ENCODE measurements at places on chromosomes 7 and 10.

GRCh38 chr7:5064391-5065106, 18.9 kb downstream of the RBAK start:
- DNase-seq, result no peak

GRCh38 chr10:30093303-30093950, 34.0 kb upstream of the JCAD start:
- DNase-seq, result no peak

DNA sequence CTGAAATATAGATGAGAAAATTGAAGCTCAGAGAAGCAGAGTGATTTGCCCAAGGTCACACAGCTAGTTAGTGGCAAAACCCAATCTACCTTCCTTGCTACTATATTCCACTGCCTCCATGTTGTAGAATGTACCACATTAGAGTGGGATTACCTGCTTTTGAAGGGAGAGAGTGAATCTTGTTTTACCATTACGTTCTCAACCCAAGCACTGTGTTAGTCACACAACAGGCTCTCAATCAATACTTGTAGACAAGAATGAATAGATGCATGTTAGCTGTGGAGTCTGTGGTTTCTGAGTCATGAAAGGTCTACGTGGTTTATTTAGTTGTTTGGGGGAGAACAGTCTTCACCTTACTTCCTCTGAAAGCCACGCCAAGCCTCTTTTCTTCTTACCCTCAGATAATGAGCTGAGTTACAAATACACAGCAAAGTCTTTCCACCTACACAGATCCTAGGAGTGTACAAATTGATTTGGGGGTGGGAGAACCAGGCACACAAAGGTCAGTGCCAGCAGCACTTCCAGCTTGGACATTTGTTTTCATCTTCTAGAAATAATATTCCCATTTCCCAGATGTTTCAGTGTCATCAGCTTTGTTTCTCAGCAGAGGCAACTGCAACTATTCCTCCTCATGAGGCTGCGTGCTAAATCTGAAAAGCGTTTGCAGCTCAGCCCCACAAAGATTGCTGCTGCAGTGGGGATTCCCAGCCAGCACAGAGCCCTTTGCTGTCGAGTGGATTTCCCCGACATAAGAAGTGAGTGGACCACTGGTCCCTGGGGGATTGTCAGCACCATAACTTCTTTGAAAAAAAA, 71.5 kb upstream of the ADO start:
- DNase-seq, result no peak

DNA sequence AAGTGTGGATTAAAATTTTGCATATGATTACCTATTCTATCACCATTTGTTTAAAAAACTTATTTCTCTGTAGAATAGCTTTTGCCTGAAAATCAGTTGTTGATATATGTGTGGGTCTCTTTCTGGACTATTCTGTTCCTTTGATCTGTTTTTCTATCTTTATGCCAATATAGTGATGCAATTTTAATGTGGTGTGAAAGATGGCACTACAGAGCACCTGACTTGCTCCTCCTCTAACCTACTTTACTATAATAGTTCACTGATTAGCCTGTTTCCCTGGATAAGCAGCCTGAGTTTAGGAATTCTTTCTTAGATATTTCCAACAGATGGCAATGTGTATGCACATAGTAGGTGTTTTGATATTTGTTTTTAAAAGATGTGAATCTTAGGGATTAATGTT, 294.5 kb downstream of the AUTS2 start:
- DNase-seq, result no peak

DNA sequence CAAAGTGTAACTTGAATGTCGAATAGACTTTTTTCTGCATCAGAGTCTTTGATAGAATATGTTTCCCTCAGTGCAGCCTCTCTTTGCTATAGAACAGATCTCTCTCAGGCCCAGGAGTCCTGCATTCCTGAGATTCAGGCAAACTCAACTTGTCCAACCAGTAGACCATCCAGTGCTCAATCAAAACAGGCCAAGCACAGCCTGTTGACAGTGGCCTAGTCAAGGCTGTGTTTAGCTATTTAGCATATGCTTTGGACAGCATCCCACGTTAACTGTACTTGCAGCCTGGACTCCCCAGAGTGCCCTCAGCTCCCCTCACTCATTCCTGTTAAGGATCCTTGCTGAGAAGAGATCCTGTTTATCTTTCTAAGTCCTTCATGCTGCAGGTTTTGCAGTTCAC, 16.3 kb downstream of the OR6V1 start:
- DNase-seq, result no peak

GRCh38 chr10:50885097-50885859, at the start of gene A1CF:
Gene A1CF, minus strand, starts transcription at chr10:50885627. Its CDS starts 25,687 bp downstream, at chr10:50859940.
- DNase-seq, result no peak

DNA sequence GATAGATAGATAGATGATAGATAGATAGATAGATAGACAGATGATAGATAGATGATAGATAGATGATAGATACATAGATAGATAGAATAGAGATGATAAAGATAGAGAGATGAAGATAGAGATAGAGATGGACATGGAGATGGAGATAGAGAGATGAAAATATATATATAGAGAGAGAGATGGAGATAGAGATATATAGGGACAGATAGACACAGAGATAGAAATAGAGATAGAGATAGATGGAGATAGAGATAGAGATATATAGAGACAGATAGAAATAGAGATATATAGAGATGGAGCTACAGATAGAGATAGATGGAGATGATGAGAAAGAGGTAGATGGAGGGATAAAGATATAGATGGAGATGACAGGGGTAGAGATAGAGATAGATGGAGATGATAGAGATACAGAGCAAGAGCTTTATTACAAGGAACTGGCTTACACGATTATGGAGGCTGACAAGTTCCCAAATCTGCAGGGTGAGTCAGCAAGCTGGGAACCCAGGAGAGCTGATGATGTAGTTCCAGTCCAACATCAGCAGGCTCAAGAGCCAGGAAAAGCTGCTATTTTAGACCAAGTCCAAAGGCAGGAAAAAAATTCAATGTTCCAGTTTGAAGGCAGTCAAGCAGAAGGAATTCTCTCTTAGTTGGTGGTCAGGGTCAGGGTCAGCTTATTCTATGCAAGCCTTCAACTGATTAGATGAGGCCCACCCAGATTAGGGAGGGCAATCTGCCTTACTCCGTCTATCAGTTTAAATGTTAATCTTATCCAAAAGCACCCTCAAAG, 37.1 kb downstream of the CAV1 start:
- DNase-seq, result no peak

DNA sequence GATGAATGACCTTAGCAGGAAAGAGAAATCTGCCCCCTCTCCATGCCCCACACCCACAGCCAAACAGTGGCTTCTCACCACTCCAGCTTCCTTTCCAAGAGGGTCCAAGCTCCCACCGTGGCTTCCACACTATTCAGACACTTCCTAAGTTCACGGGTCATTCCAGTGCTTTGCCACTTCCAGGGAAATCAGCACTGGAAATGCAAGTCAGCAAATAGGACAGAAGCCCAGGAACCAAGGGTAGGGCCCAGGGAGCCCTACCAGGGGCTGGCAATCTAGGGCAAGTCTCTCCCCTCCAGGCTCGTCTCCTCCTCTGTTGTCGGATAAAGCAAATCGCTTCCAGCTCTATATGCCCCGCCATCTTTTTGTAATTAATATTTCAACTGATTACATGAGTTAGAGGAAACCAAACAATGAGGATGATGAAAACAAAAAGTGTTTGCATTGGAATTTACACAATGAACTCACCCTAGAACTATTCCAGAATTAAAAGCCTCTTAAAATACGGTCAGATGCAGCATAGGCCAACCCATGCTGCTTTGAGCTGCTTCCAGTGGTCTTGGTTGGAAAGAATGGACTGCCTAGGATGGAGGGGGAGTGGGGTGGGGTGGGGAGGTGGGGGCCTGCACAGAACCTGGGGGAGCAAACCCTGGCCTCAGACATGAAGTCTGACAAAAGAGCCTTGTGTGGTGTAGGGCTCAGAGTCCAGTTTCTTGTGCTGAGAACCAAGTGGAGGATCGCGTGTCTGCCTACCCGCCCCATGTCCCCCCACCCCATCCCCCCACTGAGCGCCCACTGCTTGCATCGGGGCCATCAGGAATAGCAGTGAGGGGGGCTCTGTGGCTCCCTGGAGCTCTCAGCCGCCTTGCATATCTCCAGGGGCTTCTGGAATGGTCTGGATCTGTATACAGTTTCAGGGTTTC, 74.6 kb upstream of the CPXM2 start:
- no peak for DNase-seq

DNA sequence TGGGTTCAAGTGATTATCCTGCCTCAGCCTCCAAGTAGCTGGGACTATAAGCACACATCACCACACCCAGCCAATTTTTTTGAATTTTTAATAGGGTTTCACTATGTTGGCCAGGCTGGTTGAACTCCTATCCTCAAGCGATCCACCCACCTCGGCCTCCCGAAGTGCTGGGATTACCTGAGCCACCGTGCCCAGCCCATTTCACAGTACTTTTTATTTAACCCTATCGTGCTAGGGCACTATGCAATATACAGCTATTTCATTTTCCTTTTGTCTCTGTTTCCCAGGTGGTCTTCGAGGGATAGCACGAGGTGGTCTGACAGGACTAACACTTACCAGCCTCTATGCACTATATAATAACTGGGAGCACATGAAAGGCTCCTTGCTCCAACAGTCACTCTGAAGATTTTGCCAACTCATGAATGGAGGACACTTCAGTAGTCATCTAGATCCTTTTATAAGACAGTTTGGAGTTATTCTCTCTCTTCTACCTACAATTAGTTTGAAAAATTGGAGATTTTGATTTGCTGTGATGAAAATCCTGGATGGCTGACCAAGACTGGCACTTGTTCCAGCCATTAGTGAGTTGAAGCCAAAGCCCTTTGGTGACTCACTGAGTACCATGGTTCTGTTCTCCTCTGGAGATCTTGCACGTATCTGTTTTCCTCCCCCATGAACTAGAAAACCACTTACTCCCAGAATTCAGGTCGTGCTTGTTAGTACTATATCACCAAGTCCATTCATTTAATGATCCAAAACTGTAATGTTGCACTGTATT, 27.3 kb downstream of the NCOA4 start:
- no peak for DNase-seq

- DNase-seq, result no peak
Measured at GRCh38 chr10:33817605-33818004, 483.1 kb upstream of the NRP1 start.

- no peak for DNase-seq
Measured at GRCh38 chr7:20795881-20796280, 9.2 kb upstream of the SP8 start.

GRCh38 chr10:44234483-44234875, 150.4 kb downstream of the CXCL12 start:
- DNase-seq, result no peak

Data from inflammatory macrophage treated with lipopolysaccharide for 4 hours (primary cell).